ENCODE measurements at places on chromosomes 12 and 14.

GRCh38 chr14:54219261-54220070, 177.3 kb upstream of the CDKN3 start:
- DNase-seq: peak; percentile 67

DNA sequence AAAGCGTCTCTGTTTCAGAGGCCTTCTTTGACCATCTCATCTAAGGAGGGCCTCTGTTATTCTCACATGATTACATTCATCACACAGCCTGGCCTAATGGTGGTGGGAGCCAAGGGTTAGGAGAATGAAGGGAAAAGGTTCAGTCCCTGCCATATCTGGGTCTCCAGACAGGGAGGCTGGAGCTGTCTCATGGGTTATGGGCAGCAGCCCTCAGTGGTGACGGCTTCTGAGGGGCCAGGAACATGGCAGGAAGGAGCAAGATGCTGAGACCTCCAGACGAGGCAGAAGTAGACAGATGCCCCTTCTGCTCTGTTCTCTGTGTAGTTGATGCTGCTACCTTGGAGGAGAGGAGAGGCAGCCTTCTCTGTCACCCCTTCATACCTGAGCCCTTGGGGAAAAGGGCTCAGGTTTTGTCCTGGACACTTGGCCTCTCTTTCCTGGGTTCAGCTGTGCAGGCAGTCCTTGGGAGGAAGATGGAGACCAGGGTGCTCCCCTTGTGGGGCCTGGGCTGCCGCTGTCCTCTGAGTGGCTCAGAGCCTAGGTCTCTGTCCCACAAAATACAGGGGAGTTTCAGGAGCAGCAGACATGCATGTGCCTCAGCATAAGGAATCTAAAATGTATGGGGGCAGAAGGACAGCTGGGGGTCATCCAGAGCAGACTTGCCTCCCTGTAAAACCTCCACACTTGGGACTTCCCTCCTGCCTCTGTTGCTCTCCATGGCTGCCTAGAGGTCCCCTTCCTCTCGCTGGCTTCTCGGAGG, 3.6 kb downstream of the IFI27L2 start:
- no peak for DNase-seq

DNA sequence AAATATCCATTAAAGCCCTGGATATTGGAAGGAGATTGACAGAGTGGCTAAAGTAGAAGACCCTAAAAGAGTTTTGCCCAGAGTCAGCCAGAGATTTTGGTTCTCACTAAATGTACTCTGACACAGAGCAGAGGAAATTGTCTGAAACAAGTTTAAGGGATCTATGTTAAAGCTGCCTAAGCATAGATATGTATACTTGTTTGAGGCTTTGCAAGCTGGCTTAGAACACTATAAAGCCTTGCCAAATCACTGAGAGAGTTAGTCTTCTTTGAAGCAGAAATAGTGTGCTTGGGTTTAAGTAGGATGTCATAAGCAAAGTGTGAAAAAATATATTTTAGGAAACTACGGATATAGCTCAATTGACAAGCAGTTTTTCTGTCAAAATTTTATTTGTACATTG, 653.5 kb downstream of the FSCB start:
- no peak for DNase-seq

GRCh38 chr12:91441246-91441645, 258.6 kb upstream of the DCN start:
- DNase-seq: no peak

GRCh38 chr12:70070494-70071007, 172.7 kb upstream of the CNOT2 start:
- DNase-seq: peak; percentile 73

DNA sequence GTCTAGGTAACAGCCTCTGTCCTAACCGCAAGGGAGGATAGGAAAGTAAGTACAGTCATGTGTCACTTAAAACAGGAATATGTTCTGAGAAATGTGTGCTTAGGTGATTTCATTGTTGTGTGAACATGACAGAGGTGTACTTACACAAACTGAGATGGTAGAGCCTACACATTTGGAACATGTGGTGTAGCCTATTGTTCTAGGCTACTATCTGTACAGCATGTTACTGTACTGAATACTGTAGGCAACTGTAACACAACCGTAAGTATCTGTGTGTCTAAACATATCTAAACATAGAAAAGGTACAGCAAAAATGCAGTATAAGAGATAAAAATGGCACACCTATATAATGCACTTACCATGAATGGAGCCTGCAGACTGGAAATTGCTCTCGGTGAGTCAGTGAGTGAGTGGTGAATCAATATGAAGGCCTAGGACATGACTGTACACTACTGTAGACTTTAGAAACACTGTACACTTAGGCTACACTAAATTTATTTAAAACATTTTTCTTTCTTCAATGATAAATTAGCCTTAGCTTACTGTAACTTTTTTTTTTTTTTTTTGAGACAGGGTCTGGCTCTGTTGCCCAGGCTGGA, 13.2 kb upstream of the MDM2 start:
- DNase-seq: peak; percentile 50

DNA sequence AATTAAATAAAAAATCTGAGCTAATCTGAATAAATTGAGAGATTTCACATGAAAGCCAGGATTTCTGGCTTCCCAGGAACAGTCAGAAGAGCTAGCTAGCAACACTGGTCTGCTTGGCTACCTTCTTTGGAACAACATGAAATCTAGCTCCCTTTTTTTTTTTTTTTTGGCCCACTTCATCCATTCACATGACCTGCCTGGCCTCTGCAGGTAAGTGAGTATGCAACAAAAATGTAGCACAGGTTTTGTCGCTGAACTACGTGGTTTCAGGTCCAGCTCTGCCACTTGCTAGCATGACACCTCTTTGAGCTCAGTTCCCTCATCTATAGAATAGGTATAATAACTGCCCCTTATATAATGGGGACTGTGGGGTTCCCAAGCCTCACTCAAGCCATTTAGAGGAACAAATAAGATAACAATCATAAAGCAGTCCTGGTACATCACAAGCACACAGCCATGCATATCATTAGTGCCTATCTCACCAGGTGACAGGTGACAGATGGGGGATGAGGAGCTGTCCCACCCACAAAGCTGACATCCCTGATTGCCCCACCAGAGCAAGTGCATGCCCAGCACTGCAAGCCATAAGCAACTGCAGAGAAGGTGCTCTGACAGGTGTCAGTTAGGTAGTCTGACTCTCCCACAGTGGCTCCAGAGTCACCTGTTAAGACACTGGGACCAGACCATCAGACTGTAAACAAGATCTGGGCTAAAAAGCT, 25.6 kb downstream of the PXN start:
- DNase-seq: no peak

DNA sequence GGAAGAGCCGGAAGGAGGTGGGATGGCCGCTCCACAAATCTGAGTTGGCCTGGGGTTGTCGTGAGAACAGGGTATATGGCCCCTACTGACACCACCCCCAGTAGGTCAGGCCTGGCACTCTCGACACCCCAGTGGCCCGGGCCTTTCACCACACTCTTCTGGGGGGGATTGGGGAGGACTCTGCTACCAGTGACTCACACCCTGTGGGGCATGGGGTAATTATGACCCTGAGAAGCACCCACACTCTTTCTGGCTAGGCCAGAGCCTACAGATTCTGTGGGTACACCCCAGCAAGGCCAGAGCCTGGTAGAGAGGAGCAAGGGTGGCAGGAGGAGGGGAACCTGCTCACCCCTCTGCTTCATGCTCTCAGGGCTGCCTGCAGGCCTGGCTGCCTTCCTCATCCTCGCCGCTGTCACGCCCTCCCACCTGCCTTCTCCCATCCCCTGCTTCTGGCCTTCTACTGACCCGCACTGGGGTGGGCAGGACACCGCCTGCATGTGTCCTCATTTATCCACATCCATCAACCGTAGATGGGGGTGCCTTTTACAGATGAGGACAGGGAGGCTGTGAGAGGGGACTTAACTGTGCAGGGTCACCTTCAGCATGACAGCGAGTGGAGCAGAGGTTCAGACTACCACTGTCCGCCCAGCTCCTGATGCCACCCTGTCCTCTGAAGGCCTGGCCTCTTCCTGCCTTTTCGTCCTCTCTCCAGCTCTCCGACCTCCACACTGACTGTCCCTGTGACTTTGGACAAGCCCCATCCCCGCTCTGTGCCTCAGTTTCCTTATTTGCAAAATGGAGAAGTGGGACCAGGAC, 18.4 kb downstream of the ASB2 start:
- no peak for DNase-seq
